ENCODE measurements at places on chromosomes 5 and 9. TPM values are rescaled to one million over a fixed set of nuclear protein-coding genes. Genes with fewer than 3 reads are reported as not detected.
A peak's percentile ranks its signal among the peaks of the same experiment; 100 is the strongest.

GRCh38 chr5:177982072-177982727, 13.8 kb downstream of the PROP1 start:
- peak; percentile 51 for DNase-seq

GRCh38 chr9:21395778-21396717, 10.8 kb upstream of the IFNA2 start:
- peak; percentile 42 for DNase-seq

DNA sequence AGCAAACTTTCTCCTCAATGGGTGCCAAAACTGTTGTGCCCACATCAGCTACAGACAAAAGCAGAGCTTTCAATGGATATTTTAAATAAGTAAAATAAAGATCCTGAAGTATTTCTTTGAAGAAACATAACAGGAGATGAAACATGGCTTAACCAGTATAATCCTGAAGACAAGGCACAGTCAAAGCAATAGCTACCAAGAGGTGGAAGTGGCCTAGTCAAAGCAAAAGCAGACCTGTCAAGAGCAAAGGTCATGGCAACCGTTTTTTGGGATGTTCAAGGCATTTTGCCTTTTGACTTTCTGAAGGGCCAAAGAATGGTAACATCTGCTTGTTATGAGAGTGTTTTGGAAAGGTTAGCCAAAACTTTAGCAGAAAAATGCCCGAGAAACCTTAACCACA, 77.9 kb downstream of the ANXA1 start:
- no peak for DNase-seq

GRCh38 chr9:122518226-122518625, 715 bp upstream of the OR1J4 start:
- DNase-seq: no peak

GRCh38 chr9:108382310-108382709, 473.5 kb downstream of the ACTL7B start:
- DNase-seq: no peak

RABL6 gene
- 71.4 TPM for polyA plus RNA-seq

GRCh38 chr5:95142145-95142544, 142.7 kb downstream of the MCTP1 start:
- DNase-seq: no peak
